NCI-H748 treated with DMSO at 0.1 percent for 48 hours (cell line): ENCODE measurements at places on chromosomes 3 and 15.

- no peak for DNase-seq
Observed at GRCh38 chr3:46934072-46934471, 42.5 kb downstream of the CCDC12 start.

- DNase-seq = no peak
Observed at GRCh38 chr3:121491683-121492320, 54.0 kb downstream of the POLQ start.

GRCh38 chr3:11230832-11231231 lies 41.4 kb upstream of the ATG7 start:
- no peak for DNase-seq

GRCh38 chr3:12400616-12401194 lies 83.6 kb upstream of the TSEN2 start:
- DNase-seq = no peak

DNA sequence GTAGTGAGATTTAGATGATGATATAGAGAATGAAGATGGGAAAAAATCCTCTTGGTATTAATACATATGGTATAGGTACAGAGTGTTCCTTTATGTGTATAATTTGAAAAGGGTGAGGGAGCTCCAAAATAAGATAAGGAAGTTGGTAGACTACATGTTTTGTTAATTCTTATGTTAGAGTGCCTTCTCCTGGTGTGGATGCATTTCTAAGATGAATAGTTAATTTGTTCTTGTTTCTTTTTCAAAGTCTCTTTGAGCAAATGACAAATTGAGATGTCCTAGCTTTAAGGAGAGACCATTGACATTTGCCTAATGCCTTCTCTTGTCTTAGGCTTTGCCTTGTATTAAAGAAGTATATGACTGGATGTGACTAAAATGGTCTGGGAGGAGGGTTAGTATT lies 34.1 kb downstream of the AKAP13 start:
- DNase-seq = no peak

GRCh38 chr3:53845881-53846133 lies 412 bp downstream of the CHDH start:
- no peak for DNase-seq

DNA sequence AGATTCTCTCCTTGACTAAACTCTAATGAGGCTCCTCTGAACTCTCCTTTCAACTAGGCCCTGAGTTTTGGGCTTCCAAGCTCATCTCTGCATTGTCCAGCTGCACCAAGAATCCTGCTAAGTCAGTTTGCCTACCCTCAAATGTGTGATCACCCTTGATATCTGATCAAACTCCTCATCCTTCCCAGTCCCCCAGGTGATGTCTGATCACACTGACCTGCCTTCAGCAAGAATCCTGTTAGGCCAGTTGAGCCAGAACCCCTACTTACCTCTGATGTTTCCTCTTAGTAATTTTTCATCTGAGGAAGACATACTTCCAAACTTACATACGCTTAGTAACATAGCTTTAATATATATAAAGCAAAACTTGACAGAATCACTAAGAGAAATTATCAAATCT lies 28.8 kb downstream of the SUMF1 start:
- no peak for DNase-seq

DNA sequence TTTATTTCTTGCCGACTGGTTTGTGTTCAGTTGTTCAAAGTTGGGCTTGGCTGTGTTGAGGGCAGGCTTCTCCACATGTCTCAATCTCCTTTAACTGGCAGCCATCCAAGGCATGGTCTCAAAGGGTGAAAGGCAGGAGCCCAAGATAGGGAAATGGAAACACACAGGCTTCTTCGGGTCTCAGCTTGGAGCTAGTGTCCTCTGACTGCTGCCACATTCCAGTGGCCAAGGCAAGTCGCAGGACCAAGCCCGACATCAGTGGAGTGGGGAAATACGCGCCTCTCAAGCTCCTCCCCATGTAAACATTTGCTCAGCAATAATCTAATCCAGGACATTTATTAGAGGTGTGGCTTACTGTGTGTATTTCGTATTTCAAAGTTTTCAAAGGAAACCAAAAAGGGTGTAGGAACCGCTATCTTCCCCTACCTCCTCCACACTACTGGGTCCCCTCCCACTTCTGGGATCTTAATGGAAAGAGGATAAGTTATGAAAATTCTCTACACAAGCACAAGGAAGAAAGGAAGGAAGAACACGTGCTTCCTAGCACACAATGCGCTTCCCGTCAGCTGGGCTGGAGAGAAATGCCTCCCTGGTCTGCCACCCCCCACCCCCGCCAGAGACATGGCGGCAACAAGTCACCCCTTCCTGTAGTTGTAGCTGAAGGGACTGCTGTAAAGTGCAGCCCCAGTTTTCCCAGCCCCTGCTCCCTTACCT lies 181.7 kb downstream of the FAM43A start:
- DNase-seq = no peak

GRCh38 chr15:39013262-39013661 lies 448.6 kb upstream of the RASGRP1 start:
- no peak for DNase-seq

GRCh38 chr3:102124704-102125103 lies 275.4 kb downstream of the NFKBIZ start:
- no peak for DNase-seq

DNA sequence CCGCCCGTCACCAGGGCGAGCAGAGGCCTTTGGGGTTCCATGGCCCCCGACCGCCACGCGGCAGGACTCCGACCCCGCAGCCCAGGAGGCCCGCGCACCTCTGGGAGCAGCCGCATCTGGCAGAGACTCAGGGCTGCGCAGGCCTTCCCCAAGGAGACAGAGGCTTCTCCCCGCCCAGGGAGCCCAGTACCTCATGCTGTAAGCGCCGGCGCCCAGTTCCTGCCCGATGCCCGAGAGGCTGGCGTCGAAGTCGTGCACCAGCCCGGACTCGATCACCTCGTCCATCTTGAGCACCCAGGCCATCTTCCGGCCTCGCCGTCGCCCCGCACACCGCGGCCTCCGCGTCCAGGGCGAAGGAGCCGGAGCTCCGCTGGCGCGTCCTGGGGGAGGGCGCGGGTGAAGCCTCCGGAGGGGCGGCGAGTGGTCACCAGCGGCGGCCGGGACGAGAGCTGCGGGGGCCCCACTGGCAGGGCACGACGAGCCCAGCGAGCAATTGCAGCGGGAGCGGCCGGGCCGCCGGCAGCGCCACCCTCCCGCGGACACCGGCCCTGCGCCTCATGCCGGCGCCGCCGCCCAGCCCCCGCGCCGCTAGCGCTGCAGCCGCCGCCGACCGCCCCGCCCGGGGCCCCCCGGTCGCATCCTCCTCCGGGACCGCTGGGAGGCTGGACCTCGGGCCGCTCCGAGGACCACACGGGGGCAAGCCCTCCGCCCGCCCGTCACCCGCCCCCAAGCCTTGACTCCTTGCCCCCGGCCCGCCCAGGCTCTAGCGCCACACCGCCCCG lies 468 bp downstream of the UBP1 start:
- no peak for DNase-seq

- DNase-seq = no peak
Observed at GRCh38 chr15:101324524-101325177, 29.6 kb upstream of the SNRPA1 start.

DNA sequence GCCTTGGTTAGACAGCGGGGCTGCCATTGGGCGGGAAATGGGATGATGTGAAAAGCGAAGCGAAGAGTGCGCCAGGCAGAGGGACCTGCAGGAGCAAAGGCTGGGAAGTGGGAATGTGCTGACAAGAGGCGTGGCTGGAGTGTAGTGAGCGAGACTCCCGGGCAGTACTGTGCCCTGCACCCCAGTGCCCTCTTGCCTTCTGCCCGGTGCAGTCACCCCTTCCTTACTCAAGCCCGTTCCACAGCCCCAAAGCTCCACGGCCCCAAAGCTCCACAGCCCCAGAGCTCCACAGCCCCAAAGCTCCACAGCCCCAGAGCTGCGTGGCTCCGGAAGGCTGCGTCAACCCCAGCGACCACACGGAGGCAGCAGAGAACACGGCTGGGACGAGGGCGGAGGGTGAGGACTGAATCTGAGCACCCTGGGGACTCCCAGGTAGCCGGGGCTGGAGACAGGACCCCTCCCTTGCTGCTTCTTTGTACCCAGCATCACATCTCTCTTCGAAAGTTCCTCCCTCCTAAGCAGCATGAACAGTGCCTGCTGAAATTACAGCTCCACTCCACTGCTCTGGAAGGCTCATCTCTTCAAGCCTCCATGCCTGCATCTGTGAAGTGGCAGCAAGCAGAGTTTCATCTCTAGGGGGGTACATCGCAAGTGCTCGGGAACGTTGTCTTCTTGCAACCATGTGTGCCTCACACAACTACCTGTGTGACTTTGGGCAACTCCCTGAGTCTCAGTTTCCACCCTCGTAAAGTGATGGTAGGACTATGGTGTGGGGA lies 108.9 kb downstream of the FBLN2 start:
- DNase-seq = no peak

GRCh38 chr3:35565048-35565447 lies 74.3 kb upstream of the ARPP21 start:
- DNase-seq = no peak

- no peak for DNase-seq
Observed at GRCh38 chr15:39641191-39641889, 60.5 kb downstream of the THBS1 start.

- no peak for DNase-seq
Observed at GRCh38 chr3:146470425-146470990, 1.1 kb upstream of the PLSCR2 start.

- DNase-seq = no peak
Observed at GRCh38 chr3:129442486-129442885, 2.5 kb downstream of the IFT122 start.

GRCh38 chr3:13578251-13578650 lies 29.3 kb downstream of the FBLN2 start:
- no peak for DNase-seq

DNA sequence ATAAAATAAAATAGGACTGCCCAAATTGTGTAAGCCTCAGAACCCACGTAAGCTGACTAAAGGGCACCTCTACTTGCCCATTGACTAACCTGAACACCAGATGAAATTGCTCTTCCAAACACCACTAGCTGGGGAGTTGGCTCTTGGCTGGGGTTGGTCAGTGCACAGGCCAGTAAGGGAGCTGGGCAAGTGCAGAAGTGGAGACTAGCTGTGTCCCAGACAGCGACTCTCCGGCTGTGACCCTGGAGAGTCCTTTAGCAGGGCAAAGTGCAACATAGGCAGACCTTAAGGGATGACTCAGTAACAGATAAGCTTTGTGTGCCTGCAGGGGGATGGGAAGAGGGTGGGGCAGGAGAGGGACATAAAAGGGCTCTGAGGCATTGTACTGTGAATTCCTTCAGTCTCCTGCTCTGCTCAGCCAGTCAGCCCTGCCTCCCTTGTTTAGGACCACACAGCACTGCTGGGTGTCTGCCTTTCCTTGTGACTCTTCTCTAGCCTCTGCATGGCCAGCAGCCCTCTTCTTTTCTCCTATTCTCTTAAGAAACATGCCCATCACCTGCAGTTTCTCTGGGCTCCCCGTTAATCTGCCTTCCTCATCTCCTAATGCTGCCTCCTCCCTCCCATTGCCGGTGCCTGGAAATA lies 13.2 kb downstream of the NR1I2 start:
- DNase-seq = no peak

GRCh38 chr15:50046867-50047266 lies 72.2 kb downstream of the ATP8B4 start:
- DNase-seq = no peak

- no peak for DNase-seq
Observed at GRCh38 chr3:50174517-50174895, 16.9 kb upstream of the GNAT1 start.

- peak; percentile 3 for DNase-seq
Observed at GRCh38 chr3:48990636-48991469, 812 bp downstream of the P4HTM start.

GRCh38 chr3:86990734-86991481 lies at the start of gene VGLL3:
TSS of gene VGLL3 (minus strand) at chr3:86991149. CDS start at chr3:86990743, 406 bp downstream.
- DNase-seq = no peak

DNA sequence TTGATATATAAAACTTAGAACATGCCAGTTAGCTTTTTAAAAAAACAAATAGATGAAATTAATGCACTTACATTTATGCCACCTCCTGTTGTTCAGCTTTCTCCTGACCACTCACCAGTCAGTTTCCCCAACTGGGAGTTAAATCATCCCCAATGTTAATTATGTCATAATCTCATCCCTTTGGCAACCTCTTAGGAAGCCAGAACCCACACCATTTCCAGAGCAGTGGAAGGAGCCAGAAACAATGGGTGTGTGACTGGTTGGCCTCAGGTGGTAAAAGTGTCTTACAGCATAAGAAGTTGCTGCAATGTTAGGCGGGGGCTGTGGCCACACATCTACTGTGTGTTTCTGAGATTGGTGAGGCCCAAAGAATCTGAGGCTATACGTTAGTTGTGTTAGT lies 46.5 kb upstream of the MITF start:
- DNase-seq = no peak

- no peak for DNase-seq
Observed at GRCh38 chr15:63112871-63113270, 8.8 kb upstream of the LACTB start.

DNA sequence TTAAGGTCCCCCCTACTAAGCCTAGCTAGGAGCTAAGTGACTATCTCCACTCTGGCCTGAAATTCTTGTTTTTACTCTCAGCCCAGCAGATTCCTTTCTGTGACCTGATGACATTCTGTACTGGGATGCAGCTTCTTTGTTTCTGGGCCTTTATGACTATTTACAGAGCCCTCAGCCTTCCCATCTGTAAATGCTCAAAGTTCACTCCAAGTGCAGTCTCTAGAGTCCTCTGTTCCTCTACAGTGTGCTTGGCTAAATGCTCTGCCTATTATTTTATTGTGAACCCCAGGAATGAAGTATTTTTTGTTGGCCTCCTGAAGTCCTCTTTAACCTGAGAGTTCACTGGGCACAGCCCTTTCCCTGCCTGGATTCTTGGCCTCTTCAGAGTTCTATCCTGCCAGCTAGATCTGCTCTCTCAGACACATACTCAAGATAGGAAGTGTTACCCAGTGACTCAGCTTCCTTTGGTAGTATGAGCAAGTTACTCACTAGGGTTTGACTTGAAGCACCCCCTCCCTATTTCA lies 278.1 kb upstream of the P2RY1 start:
- no peak for DNase-seq

DNA sequence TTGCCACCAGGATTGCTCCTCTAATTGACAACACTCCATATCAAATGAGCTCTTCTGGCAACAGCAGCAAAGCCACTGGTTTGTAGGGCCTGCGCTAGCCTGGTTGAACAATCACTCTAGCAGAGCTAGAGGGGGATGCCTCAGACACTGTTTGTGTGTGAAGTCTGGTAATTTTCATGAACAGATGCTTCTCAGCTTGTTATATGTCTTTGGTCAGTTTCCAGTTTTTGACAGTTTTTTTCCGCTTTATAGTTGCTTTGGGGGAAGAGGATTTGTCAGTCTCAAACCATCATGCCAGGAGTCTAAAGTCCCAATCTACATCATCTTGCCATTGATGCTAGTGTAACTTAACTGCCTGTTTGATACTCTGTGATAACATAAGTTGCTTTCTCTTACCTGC lies 136.0 kb downstream of the HCN4 start:
- DNase-seq = no peak

DNA sequence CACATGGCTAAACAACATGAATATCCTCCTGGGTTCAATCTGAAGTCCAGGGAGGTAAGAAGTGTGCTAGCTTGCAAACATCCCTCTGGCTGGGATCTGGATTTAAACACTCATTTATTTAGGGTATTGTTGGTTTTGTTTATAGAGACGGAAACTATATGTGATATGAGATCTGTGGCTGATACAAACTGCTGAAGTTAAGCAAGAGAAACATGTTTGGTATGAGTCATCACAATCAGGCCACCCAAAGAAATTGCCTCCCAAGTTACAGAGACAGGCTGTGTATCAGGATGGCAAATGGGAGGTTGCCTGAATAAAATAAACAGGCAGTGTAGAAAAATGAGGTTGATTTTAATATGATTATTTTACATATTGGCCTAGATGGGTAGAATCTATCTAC lies 562.1 kb downstream of the IGSF11 start:
- DNase-seq = no peak

- no peak for DNase-seq
Observed at GRCh38 chr3:53846851-53847155, 435 bp downstream of the IL17RB start.

- no peak for DNase-seq
Observed at GRCh38 chr3:158713094-158713499, 19.2 kb downstream of the RARRES1 start.
